ENCODE measurements at places on chromosomes 3 and 15.

GRCh38 chr15:101063212-101063611 is 144.1 kb downstream of the LRRK1 start:
- no peak for DNase-seq

GRCh38 chr15:25688166-25688565 is 175.0 kb downstream of the ATP10A start:
- DNase-seq = no peak

DNA sequence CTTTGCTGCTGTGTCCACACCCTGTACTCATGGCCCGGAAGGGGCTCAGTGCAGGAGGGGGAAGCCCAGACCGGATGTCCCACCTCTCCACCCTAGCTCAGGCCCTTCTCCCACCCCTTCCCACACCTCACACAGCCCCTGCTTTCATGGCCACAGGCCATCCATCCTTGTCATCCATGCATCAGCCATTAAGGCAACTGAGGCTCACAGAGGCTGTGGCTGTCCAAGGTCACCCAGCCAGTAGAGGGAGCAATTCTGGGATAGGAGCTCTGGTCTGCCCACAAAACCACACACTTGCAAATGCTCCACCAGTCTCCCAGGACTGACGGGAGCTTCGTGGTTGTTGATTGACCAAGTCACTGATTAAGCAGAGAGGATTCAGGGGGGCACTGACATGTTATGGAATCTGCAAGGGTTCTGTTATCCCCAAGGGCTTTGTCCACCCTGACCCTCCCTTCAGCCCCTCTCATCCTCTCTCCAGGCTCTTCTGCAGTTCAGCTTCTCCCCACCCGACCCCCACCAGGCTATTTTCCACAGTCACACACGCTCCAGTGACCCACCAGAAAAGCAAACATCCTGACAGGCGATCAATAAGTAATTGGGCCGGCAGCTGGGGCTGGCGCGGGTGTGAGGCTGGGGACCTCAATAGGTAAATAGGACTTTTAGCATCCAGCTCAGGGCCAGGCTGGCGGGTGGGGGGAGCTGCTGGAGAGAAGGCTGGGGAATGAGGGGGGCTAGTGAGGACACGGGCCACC is 15.1 kb downstream of the LINGO1 start:
- DNase-seq = no peak

DNA sequence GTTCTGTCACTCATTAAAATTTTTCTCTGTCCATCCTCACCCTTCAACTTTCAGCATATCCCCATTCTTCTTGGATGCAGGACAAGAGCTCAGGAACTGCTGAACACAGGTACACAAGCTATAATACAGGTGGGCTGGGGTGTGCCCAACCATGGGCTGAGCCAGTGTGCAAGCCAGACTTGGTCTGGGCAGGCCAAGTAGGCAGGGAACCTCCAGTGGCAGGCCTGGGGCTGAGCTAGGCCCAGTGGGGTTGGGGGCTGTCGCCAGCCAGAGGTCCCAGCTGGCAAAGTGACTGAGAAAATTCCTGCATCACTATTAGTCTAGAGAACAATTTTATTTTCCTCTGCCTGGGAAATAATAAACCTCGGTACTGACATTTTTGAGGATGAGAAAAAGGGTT is 202.9 kb downstream of the LRRC3B start:
- no peak for DNase-seq

DNA sequence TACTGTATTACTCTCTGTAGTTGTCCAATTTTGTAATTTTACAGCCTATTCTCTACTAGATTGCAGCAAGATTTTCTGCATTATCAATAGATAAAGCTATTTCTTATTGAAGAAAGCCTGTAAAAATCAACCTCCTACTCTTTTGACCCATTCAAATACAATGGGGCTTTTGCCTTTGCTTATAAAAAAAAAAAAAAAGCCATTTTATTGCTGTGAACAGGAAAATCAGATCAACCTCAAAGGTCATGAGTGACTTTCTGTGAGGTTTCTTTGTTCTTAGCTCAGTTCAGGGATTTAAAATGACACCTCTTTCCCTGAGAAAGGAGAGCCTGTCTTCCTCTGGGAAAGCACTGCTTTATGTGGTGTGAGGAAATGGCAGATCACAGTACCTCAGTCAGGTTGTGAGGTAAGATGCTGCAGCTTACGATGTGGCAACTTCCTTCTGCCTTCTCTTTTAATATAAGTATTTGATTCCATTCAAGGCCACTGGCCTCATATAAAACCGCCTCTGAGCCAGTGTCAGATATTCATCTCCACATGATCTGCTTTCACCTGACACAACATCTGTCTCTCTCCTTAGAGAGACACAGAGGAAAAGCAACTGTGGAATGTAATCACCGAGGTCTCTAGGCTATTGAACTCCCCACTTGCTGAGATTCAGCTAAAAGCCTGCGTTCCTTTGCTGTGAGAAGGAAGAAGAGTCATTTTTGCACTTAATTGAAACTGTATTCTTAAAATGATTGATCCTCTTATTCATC is 161.5 kb upstream of the MB21D2 start:
- no peak for DNase-seq

DNA sequence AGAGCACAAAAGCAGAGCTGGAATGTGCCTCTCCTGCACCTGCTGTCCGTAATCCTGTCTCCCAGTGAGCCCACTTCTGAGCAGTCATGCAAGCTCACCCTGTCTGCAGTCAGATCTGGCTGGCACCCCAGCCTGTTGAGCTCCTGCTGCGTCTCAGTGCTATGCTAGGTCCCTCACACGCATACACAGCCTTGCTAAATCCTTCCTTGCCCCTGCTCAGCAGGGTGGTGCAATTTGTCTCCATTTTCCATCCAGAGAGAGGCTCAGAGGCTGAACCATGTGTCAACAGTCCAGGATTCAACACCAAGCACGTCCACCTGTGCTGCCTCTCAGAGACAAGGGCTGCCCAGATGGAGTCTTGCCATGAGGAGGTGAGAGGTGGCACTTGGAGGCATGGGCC is 11.0 kb downstream of the POMGNT2 start:
- DNase-seq = no peak

DNA sequence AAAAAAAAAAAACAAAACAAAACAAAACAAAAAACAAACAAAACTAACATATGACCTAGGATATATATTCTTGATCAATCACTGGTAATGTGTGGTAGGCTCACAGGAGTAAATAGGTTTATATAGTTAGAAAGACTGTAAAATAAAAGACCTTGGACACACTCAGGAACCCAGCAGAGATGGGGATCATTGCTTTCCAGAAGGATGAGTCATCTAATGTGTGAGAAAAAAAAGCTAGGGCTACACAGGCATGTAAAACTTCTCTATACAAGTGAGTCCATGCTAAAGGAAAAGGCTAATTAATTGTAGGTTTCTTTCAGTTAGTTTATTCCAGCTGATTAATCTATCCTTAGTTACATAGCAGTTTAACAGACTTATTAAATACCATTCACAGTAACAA is 710.3 kb upstream of the ARPP21 start:
- no peak for DNase-seq

- peak; percentile 32 for DNase-seq
These were observed 25.3 kb downstream of the ANP32A start for GRCh38 chr15:68795298-68795848.

GRCh38 chr3:65177960-65178376 is 490.2 kb upstream of the ADAMTS9 start:
- DNase-seq = no peak

GRCh38 chr15:33310481-33311311 is at the start of gene RYR3:
Gene RYR3 (plus strand): TSS chr15:33310967. CDS start chr15:33311046, 79 bp downstream.
- DNase-seq = no peak

- no peak for DNase-seq
These were observed 11.9 kb downstream of the RAP2B start for GRCh38 chr3:153173758-153174516.

DNA sequence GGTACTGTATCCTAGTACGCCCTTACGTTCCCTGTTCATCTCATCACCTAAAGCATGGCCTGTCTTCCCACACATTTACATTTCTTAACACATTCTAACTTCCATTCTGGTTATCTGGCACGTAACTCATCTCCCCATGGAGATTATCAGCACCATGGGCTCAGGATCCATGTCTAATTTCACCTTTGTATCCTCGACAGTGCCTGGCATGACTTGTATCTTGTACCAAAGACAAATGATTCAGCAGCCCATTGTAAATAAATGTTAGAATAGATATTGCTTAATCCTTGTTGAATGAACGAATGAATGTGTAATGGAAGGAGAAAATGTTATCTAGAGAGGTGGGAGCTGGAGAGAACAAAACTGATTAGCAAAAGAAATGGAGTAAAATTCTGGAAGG is 69.7 kb upstream of the TPM1 start:
- no peak for DNase-seq

DNA sequence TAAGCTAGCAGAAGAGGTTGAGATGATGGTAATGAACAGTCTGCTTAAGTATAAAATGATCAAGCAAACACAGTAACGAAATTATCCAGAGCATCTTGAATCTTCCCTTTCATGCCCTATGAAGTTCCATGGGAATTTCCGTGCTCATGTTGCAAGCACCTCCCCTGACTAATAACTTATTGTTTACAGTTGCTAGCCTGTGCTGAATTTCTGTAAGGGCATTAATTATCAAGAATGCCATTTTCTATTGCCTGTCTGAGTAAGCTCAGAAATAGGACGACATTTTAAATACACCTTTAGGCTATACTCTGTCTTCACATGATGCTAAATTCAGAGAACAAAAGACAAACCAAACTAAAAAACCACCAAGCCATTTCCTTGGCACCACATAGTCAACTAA is 257.5 kb upstream of the LRTM1 start:
- DNase-seq = no peak

- no peak for DNase-seq
These were observed 3.8 kb downstream of the SUCNR1 start for GRCh38 chr3:151877269-151877668.

- DNase-seq = no peak
These were observed 15.2 kb upstream of the MBNL1 start for GRCh38 chr3:152253514-152253913.

GRCh38 chr15:87901926-87902690 is 354.4 kb downstream of the NTRK3 start:
- DNase-seq = no peak

DNA sequence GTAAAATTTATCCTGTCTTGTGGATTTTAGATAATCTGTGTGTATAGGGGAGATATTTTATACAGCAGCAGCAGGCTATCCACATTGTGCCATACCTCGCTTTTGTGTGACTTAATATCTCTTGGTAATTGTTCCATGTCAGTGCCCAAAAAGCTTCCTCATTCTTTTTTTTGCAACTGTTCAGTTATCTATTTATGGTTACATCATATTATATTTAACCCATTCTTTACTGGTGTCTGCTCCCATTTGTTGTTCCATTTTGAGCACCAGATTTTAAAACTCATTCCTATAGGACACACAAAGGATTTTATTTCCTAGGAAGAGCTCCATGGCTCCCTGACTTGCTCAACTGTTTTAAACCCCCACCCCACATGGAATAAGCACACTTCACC is 86.3 kb upstream of the RASGRP1 start:
- no peak for DNase-seq

DNA sequence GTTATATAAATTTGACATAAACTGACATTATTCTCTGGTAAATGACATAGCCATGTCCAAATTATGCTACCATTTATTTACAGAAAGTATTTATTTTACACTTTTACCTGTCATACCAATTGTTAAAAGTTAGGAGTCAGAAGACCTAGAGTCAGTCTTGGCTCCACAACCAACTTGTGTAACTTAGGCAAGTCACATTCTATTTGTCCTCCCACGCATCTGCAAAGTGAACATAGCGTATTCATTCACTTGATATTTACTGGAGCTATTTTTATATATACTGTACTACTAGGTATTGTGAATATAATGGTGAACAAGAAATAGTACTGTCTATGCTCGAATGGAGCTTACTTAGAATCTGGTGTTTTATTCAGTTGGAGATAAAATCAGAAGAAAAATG is 78.7 kb downstream of the ZNF280D start:
- no peak for DNase-seq

- DNase-seq = no peak
These were observed 123.1 kb downstream of the DMXL2 start for GRCh38 chr15:51499379-51499976.

DNA sequence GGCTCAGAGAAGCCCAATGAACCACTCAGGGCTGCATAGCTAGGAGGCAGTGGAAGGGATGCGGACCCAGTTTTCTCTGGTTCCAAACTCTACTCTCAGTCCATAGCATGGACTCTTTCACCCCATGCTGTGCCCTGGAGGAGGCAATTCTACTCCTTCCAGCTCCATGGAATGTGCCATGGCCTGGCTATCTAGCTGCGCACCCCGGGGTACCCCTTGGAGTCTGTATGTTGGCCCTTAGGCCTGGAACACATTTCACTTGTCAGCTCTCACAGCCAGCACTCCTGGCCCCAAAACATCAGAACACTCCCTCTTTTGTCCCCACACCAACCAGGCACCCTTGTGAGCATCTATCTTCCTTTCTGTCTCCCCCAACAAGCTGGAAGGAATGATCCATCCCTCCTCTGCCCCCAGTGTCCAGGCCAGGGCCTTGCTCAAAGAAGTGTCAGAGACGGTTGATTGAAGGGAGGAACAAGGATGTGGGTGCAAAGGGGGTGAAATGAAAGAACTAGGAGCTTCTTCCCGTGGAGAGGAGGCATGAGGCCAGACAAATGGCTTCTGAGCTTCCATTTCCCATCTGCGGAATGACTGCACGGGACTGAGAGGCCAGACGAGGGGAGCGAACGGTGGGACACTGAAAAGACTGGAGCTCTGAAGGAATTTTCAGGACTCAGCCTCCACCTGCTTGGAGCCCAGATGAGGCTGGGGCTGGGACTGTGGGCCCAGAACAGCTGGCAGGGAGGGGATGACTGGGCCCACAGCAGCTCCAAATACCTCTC is 2.8 kb downstream of the PRSS50 start:
- no peak for DNase-seq

DNA sequence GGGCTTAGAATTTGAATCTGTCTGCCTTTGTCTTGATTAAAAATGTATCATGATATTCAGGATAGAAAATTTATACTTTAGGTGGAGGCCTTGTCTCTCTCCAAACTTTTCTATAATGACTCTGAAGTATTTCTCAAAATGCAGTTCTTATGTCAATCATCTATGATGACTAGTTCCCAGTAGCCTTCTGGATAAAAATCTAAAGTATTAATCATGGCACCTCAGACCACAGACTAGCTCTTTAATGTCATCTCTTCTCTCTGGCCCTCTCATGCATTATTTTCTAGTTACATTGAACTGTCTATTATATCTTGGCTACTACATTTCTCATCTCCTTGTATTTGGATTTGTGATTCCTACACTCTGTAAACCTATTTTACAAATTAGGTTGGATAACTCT is 96.9 kb downstream of the ZPLD1 start:
- DNase-seq = no peak

DNA sequence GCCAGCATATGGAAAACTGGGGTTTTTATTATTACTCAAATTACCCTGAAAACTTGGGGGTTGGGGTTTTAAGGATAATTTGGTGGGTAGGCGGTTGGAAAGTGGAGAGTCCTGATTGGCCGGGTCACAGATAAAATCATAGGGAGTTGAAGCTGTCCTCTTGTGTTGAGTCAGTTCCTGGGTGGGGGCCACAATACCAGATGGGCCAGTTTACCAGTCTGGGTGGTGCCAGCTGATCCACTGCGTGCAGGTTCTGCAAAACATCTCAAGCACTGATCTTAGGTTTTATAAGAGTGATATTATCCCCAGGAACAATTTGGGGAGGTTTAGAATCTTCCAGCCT is 4.9 kb upstream of the ZNF662 start:
- no peak for DNase-seq

- no peak for DNase-seq
These were observed 100.9 kb upstream of the TLE3 start for GRCh38 chr15:70198441-70199123.
